ENCODE measurements at places on chromosomes 2 and 18. TPM values are rescaled to one million over a fixed set of nuclear protein-coding genes. Genes with fewer than 3 reads are reported as not detected.

The SPATA3 gene
- not detected for total RNA-seq

The ABCG5 gene
- total RNA-seq, result not detected

The C2orf81 gene
- total RNA-seq, result 2.3 TPM

The ANKRD62 gene
- total RNA-seq, result not detected

The FOXD4L1 gene
- total RNA-seq, result not detected

The CFC1 gene
- not detected for total RNA-seq

Data from HFFc6 (cell line).